ENCODE measurements at places on chromosomes 3 and 15.

GRCh38 chr3:138219255-138219654 lies 32.2 kb downstream of the ARMC8 start:
- no peak for DNase-seq

DNA sequence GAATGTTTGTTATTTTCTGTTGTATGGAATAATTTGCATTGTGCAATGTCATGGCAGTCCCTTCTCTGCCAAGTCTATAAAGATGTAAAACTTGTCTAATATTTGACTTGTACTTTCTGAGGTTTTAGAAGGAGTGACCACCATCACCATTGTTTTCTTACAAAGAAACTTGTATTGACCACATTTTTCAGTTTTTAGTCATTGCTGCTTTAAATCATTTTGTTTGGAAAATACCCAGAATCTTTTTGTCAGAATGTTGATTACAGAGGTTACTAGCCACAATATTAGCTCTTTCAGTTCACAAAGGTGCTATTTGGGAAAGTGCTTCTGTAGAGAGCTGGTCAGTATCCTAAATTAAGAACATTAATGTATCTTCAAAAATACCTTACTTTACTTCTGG lies 532.4 kb upstream of the GBE1 start:
- DNase-seq: no peak

GRCh38 chr3:104911376-104911775 lies 455.3 kb upstream of the ALCAM start:
- no peak for DNase-seq

DNA sequence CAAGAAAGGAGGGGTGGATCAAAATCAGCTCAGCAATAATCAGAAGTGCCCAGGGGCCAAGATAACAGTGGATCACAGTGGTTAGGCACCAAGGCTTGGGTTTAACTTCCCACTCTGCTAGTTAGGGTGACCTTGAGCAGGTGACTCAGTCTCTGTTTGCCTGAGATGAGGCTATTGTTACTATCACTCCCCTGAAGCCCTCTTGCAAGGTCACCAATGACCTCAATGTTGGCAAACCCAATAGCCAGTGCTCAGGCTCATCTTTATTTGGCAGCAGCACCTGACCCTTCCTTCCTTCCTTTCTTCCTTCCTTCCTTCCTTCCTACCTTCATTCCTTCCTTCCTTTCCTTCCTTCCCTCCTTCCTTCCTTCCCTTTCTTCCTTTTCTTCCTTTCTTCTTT lies 102.4 kb upstream of the HACD2 start:
- no peak for DNase-seq

DNA sequence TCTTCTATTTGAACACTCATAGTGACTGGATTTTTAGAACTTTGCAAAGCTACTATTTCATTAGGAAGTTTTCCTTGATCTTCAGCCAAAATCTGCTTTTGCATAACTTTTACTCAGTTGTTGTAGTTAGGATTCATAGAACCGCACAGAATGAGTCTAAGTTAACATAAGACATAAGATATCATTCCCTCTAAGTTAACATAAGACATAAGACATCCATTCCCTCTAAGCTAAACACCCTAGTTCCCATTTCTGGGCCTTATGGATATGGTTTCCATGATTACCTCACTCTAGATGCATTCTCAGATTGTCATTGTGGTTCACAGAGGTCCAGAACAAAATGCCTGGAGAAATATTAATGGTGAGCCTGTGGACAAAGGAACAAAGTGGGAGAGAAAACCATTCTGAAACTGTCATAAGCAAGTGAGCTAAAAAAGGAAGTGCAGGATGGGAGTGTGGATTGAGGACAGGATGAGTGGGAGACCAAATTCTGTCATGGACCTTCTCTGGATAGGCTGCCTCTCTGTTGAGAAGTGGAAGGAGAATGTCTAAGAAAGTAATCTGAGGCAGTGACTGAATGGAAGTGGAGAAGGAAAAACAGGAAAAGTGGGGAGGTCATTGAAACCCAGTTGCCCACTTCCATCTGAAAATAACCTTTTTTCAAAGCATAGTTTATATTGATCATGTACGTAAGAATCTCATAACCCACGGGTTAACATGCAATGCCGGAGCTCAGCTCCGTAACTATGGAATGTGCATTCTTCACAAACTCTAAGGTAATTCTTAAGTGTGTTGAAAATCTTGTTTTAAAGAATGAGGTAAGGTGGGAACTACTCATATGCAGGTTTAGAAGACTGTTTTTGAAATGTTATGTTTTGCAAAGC lies 37.4 kb upstream of the SECISBP2L start:
- no peak for DNase-seq

- no peak for DNase-seq
Observed at GRCh38 chr3:173977747-173978146, 580.2 kb downstream of the NLGN1 start.

DNA sequence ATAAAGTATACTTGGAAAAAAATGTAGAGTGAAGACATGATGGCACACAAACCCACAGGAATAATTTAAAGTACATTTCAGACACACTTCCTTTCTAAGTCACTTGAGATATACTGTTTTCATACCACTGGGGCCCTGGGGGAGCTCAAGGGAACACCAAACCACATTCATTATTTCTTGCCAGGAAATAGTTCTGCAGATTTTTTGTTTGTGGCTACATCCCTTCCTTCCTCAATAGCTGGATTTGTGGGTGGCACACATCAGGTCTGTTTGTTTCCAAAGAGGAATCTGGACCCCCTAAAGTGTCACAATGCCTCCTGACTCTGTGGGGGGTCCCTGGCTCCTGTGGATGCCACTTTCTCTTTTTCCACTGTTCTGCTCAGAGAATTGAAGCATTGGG lies 153.5 kb upstream of the COL8A1 start:
- no peak for DNase-seq

GRCh38 chr15:39140060-39140604 lies 440.7 kb upstream of the THBS1 start:
- DNase-seq: no peak

DNA sequence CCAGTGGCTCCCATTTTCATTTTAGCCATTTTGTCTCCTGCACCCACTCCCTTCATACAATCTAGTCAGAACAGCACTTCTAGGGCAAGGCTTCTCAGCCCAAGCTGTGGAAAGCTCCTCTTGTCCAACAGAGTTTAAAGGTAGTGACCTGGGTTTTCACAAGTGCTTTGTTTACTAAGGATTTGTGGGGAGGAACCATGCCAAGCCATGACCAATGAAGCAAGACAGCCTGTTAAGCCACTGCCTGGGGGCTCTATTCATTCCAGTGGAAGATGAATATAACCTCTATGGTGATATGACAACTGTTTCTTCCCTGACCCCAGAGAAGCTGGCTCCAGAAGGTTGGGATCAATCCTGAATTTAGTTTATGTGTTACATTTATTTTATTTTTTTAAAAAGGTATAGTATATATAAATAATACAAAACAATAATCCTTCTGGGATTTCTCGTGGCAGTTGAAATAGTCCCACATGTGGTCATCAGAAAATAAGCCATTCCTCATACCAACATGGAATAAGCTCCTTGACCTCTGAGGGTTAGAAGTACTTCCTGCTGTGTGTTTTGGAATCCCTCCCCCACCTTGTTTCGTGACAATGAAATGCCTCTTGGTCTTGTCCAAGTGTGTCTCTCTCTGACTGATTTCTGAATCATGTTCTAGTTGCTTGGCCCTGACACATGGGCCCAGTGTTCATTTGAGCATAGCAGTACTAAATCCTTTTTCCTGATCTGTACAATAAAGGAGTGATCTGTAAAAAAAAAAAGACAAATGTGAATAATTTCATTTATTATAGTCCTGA lies 13.3 kb upstream of the THUMPD3 start:
- no peak for DNase-seq

DNA sequence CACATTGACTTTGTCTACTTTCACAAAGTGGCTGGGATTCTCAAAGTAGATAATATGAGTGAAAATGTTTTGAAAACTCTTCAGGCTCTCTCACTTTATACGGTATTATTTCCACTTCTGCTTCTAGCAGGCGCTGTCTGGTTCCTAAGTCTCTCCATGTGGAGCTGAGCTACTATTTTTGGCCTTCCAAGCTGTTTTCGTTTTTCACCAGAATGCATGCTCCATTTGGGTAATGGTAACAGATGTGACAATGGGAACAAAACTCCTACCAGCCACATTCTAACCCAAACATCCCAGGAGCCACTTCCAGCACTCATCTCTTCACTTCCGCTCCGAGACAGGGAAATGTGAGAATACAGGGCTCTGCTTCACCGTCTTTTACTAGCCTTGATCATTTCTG lies 586.7 kb downstream of the NTRK3 start:
- DNase-seq: no peak

GRCh38 chr3:50390508-50391224 lies 31.3 kb upstream of the TMEM115 start:
- DNase-seq: no peak

DNA sequence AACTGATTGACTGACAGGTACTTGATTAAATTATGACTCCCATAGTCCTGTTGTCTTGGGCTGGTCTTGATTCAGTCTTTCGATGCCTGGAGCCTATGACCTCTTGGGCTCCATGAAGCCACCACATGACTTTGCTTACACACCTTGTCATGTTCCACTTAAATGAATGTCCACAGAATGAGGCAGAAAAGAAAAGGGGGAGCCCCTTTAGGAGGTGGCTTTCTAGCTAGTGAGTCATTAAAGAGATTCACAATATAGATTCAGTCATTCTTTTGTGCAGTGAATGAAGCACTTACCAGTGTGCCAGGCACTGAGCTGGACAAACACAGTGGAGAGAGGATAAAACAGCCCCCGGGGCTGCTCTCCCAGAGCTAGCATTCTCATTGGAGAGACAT lies 17.1 kb downstream of the VIPR1 start:
- DNase-seq: no peak

DNA sequence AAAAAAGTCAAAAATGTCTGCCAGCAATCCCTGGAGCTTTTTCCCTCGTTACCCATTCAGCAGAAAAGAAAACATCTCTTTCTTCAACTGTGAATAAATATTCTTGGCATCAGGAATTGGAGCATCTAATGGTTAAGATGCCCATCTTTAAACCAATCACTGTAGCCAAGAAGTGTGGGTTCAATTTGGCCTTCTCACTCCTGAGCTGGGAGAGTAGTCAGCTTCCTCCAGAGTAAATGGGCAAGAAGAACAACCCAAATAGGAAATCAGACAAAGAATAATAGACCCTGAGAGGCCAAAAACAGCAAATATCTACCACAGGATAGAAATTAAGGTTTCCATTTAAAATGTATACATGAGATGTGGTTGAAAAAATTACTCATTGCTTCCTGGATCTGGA lies 508.0 kb upstream of the MDFIC2 start:
- DNase-seq: no peak

GRCh38 chr3:29227307-29227706 lies 53.6 kb upstream of the RBMS3 start:
- DNase-seq: no peak

GRCh38 chr3:160434071-160434470 lies 15.5 kb downstream of the TRIM59 start:
- no peak for DNase-seq
